Posterior cingulate gyrus (tissue), 11 donors: ENCODE measurements at places on chromosomes 5 and 9.
A peak's percentile ranks its signal among the peaks of the same experiment; 100 is the strongest.

GRCh38 chr5:43663916-43664315, 60.9 kb downstream of the NNT start:
- no peak for DNase-seq

- DNase-seq = no peak
Measured at GRCh38 chr5:95022967-95023695, 261.8 kb downstream of the MCTP1 start.

- no peak for DNase-seq
Measured at GRCh38 chr5:137533963-137534362, 34.8 kb upstream of the SPOCK1 start.

- no peak for DNase-seq
Measured at GRCh38 chr9:136900988-136901515, 14.7 kb downstream of the TRAF2 start.

GRCh38 chr5:96780626-96781025, 27.1 kb downstream of the ERAP1 start:
- DNase-seq = no peak

DNA sequence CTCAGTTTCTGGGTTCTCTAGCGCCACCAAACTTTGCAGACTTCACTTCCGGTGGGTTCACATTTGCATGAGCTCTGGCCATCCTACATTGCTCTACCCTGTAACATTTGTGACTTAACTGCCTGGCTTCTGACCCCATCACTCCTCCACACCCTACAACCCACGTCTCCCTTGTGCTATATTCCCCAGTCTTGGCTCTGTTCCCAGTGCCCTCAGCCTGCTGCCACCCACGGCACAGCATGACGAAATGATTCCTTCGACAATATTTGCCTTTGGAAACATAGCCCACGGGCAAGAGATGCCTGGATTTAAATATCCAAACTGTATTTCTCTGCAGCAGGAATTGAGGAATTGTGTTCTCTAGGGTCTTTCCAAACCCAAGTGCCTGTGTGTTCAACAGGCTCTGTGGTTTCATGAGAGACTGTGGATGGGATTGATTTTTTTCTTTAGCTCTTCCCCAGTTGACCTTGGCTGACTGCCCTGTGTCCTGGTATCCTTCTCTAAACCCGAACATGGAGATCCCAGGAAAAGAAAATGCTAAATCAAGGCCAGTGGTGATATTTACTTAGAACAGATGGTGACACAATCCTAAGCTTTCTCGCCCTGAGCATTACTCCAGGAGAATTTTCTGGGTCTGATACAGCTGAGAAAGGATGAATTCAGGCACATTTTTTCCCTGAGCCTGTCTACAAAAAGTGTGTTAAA, 44.4 kb upstream of the GRIA1 start:
- DNase-seq = no peak

DNA sequence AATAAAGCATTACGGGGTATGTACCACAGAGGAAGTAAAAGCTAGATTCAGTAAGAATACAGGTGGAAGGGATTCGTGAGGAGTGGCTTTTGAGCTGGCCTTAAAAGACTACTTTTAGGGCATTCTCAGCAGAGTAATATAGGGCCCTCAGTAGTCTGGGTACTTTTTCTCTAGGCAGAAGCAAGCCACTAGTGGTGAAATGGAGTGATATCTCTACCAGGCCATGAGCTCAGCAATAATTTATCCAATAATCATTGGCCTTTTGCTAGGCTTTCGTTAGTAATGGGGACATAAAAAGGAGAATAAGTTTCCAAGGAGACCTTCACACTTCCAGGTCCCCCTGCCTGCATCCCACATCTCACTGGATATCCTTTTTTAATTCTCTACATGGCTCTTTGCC, 1.7 kb downstream of the POLR3G start:
- DNase-seq = no peak

DNA sequence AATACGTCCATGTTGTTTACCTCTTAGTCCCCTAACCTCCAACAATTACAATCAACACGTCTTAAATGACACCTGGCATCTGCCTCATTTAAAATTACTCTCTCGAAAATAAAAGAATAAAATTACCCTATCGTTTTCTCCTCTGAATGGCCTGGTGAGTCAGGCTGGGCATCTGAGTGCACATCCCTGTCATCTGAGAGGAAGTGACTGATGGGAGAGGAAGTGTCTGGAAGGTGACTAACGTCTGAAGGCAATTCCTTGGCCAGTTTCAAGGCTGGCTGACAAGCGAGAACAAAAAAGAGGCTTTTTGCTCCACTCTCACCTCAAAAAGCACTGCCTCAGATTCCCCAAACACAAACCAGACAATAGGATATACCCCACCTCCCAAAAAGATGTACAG, 57.7 kb downstream of the MAPKAP1 start:
- DNase-seq = no peak

- DNase-seq = no peak
Measured at GRCh38 chr5:105807290-105807689, 1863.4 kb downstream of the EFNA5 start.

DNA sequence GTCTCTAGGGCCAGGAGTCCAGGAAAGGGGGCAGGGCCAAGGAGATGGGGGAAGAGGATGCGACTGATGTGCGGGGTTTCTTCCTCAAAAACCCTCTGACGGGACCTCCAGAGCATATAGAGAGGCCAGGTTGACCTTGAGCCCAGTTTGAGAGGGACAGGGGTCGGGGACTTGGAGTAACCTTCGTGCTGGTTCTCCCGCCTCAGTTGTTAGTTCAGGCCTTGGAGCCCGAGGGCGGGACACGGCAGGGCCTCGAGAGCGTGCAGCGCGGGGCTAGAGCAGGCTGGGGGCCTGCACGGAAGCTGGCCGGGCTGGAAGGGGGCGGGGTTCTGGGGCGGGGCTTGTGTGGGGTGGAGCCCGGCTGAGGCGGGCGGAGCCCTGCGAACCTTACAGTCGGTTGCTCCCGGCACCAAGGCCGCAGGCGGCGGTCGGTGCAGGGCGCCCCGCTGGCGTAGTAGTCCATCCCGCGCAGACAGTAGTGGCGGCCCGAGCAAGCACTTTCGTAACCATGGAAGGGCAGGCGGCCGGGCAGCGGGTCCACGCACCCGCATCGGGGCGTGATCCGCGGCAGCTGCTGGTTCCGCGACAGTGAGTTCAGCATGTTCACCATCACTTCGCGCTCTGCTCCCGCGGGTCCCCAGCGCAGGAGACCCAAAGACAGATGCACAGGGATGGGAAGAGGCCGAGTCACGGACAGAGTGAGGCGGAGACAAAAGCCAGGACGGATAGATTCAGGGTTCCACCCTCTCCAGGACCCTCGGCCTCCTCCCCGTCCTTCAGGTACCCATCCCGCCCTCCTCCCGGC, 4.0 kb upstream of the MYORG start:
- DNase-seq = peak; percentile 97

- no peak for DNase-seq
Measured at GRCh38 chr5:53433026-53433425, 47.4 kb upstream of the FST start.
